ENCODE measurements at places on chromosomes 11 and 22. TPM values are rescaled to one million over a fixed set of nuclear protein-coding genes. Genes with fewer than 3 reads are reported as not detected.
A peak's percentile ranks its signal among the peaks of the same experiment; 100 is the strongest.

Gene GALR3
- polyA plus RNA-seq = not detected

Gene TH
- 0.58 TPM for polyA plus RNA-seq

Gene YIF1A
- 48.5 TPM for polyA plus RNA-seq

Gene EIF4ENIF1
- 46.8 TPM for polyA plus RNA-seq

Gene RNF26
- 33.4 TPM for polyA plus RNA-seq

Gene CARD18
- polyA plus RNA-seq = not detected

Gene APOBEC3A
- not detected for polyA plus RNA-seq

Gene RFPL2
- 0.60 TPM for polyA plus RNA-seq

Gene TMA7B
- polyA plus RNA-seq = not detected

Gene CTSF
- 94.2 TPM for polyA plus RNA-seq

Gene IGSF9B
- polyA plus RNA-seq = 4.2 TPM

Gene FBXO7
- polyA plus RNA-seq = 131 TPM

Gene C11orf91
- 0.12 TPM for polyA plus RNA-seq

Gene GRIA4
- 1.2 TPM for polyA plus RNA-seq

Gene FIBIN
- 23.8 TPM for polyA plus RNA-seq

GRCh38 chr11:78646564-78647185, 72.0 kb upstream of the NARS2 start:
- DNase-seq = peak; percentile 29

- DNase-seq = no peak
Observed at GRCh38 chr22:19456541-19456940, 9.0 kb upstream of the C22orf39 start.

DNA sequence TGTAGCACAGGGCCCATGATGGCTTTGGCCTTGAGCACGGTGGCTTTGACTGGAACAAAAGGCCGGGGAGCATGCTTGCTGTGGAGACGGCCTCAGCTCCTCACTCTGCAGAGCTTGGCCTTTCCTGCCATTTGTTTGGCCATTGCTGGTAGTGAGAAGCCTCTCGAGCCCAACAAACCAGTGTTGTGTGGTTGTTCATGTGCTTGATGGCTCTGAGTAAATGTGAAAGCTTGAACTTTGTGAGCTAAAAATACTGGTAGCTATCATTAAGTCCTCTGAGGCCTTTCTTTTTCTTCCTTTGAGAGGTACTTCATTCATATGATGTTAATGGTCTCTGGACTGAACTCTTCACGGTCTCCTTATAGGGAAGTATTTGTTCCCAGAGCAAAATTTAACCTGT, 39.6 kb downstream of the NAT10 start:
- DNase-seq = no peak

DNA sequence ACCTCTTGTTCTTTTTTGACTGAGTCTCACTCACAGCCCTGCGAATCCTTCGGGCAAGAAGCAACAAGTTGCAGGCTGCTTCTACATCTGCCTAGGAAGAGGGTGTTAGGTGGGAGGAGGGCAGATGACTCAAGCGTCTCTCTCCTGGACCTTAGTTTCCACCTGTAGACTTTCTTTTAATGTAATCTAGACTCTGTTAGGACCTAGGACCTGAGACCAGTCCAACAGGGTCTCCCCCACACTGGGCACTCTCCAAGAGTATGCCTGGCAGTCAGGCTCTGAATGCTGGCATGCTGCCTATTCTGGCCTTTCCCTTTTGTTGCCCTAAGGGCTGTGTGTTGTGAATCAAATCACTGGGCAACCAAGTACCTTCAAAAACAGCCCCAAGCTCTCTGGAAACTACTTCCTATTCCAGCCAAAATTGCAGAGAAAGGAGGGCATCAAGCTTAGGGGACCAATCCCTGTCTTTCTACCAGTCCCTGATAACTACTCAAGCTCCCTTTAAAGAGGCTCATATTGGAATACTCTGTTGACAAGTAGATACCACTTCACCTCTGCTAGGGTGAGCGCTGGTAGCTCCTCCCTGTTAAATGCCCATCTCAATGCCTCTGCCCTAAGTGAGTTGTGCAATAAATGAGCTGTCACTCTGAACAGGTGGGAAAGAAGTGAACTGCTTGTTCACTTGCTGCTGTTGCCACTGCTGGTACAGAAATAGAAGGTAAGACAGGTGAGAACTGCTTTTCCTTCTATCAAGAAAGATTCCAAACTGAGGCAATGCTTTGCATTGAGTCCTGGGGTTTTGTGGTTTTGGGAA, at the start of gene BBOX1:
Gene BBOX1, plus strand, starts transcription at position 514 of the 814 bp plus-strand sequence. CDS start 14,616 bp downstream, outside the sequence.
- no peak for DNase-seq

DNA sequence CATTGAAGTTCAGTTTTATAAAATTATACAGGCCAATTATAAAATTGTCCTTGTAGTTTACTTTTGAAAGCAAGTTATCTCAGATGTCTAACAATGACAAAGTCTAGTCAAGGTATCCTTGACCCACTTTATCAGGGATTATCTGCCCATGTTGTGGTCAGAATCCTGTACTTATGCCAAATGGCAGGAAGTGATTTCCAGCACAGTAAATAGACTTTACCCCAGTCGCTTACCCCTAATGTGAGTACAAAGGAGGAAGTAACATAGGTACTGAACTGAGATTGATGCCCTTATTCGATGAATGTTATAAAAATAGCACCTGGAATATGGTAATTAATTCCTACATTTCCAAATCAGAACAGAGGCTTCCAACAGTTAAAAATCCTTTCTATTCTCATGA, 355.7 kb downstream of the CNTN5 start:
- DNase-seq = no peak

GRCh38 chr11:38392176-38392575, 1794.1 kb upstream of the RAG2 start:
- no peak for DNase-seq

- DNase-seq = no peak
Observed at GRCh38 chr11:121692236-121692635, 239.5 kb upstream of the SORL1-AS1 start.

- no peak for DNase-seq
Observed at GRCh38 chr11:69355346-69355940, 61.5 kb downstream of the MYEOV start.

DNA sequence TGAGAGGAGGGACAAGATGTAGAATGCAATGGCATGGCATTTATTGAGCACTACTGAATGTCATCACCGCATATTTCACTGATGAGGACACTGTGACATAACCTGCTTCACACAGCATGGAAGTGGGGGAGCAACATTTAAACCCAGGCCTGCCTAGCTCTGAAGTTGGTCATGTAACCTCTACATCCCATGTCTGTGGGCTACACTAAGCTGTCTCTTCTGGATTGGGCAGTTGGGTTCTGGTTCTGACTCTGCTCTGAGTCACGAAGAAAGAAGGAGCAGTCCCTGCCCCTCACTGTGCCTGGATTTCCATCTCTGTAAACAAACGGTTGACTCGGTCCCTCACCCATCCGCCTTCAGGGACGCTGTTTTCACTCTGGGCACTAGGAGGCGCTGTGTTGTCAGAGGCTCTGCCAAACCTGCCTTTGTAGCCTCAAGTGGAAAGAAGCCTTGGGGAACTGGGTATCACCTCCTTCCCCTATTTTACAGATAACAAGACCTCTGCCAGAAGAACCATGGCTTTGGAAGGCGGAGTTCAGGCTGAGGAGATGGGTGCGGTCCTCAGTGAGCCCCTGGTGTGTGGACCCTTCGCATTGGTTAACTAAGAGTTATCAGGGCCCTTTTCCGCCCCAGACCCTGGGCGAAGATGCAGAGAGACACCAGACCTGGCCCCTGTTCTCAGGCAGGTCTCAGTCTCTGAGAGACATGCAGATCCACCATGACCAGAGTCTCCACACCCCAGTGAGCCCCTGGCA, 12.7 kb upstream of the ARHGEF17 start:
- DNase-seq = no peak

GRCh38 chr11:36577373-36577772, 9.6 kb downstream of the RAG1 start:
- DNase-seq = no peak

- no peak for DNase-seq
Observed at GRCh38 chr11:1880746-1881441, 10.8 kb downstream of the PRR33 start.

DNA sequence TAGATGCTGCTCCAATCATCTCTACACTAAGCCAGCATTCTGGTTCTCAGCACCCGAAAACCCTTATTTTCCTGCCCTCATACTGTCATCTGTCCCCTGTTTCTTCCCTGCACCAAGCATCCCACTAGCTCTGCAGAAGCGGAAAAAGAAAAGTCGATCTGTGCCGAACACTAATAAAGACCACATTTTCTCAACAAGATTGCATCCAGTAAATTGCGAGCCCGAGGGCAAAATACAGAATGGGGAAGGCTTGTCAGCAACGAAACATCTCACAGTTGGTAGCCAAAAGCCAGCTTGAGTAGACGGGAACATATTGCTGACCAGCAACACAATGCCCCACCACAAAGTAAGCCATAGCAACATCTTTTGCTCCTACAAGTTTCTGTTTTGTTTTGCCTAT, 227.4 kb downstream of the CADM1 start:
- no peak for DNase-seq

GRCh38 chr11:18105086-18105801, 638 bp downstream of the SAAL1 start:
- peak; percentile 2 for DNase-seq

DNA sequence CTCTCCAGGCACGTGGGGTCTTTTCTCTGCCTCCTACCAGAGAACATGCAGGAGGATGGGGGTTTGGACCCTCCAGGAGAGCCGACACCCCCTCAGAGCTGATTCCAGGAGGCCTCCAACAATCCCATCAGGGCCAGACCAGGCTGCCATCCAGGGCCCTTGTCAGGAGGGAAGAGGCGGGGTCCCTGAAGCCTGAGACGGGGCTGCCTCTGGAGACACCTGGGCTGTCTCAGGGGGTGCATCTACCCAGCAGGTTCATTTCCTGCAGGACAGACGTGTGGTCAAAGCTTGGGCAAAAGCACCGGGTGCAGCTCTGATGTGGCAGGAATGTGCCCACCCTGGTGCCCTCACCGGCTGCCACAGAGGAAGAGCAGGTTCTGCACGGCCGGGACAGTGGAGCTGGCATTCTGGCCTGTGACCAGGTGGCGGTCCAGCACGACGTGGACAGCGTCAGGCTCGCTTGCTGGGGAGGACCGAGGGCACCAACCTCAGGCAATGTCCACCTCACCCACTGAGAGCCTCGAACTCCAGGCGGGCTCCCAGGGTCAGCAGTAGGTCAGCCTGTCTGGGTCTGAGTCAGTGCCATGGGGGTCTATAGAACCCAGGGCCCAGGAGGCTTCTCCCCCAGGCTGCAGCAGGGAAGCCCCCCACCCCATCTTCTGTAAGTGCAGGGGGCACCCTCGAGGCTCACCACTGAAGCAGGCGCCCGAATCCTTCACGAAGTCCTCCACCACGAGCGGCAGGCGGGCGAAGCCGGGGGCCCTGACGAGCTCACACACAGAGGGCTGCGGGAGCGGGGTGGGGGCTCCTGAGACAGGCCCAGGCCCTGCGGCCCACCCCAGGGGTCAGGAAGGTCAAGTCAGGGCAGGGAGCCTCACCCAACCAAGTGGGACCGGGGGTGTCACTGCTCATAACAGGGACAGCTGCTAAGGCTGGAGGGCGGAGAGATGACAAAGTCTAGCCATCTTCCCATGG, 6.4 kb downstream of the GATD1 start:
- DNase-seq = no peak

- DNase-seq = no peak
Observed at GRCh38 chr11:21625982-21626381, 566.9 kb upstream of the ANO5 start.

DNA sequence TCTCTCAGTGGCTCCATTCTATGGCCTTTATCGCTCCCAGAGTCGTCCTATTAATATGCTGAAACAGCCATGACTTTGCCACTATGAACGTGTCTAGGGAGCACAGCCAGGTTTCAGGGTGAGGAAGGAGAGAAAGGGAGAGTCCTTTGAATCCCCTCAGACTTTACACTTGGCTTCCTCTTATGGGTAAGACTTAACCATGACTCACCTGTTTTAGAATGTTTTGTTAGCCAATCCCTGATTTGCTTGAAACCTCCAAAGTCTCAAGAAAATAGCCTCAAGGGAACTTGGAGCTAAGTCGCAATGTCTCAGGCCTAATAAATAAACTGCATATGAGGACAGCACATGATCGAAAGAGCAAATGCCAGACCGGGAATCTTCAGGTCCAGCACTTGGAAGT, 131.2 kb upstream of the RCN1 start:
- DNase-seq = no peak

DNA sequence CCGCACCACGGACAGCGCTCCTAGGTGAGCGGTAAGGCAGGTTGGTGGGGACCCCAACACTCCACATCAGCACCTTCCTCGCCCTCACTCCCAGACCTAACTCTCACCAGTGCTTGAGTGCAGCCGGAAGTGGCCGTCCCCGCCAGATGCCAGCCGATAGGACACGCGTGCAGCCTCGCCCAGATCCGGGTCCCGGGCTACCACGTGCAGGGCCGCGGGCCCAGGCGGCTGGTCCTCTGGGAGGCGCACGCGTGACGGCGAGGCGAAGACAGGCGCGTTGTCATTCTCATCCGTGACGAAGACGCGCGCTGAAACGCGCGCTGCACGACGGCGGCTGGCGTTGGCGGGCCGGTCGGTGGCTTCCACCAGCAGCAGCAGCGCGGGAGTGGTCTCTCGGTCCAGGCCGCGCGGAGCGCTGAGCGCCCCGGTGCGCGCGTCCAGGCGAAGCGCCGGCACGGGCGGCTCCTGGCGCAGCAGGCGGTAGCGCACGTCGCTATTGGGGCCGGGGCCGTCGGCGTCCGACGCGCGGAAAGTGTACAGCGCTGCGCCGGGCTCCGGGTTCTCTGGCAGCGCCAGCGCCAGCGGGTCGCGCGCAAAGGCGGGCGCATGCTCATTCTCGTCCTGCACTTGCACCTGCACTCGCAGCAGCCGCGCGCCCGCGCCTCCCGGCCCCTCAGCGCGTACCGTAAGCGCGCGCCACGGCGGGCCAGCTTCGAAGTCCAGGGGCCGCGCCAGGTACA, 10.8 kb upstream of the TPP1 start:
- no peak for DNase-seq

DNA sequence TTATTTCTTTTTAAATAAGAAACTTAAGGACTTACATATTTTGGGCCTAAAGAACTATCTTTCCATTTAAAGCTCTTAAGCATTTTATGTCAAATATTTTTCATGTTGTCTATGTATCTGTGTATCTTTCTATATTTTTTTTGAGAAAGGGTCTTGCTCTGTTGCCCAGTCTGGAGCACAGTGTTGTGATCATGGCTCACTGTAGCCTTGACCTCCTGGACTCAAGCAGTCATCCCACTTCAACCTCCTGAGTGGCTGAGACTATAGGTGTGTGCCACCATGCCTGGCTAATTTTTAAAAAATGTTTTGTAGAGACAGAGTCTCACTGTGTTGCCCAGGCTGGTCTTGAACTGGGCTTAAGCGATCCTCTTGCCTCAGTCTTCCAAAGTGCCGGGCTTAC, 8.0 kb downstream of the STT3A start:
- no peak for DNase-seq

DNA sequence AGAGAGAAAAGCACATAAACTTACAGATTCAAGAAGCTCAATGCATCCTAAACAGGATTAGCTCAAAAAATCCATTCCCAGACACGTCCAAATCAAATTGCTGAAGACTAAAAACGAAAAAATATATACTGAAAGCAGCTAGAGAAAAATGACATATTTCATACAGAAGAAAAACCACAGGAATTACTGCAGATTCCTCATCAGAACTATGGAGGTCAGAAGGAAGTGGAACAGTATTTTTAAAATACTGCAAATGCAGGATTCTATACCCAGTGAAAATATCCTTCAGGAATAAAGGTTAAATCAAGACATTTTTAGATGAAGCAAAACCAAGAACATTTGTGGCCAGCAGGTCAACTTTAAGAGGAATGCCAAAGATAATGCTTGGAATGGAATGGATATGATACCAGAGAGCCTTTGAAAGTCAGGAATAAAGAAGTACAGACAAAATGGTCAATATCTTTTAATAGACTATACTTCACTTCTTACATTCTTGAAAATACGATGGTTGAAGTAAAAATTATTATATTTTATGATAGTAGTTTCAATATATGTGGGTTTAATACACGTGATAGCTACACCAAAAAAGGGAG, 352.9 kb downstream of the CTTN start:
- DNase-seq = no peak

- DNase-seq = no peak
Observed at GRCh38 chr11:111601636-111601978, 642 bp upstream of the SIK2 start.

Data from right renal pelvis (tissue), 4 donors.